ENCODE measurements at places on chromosomes 5 and 9.

DNA sequence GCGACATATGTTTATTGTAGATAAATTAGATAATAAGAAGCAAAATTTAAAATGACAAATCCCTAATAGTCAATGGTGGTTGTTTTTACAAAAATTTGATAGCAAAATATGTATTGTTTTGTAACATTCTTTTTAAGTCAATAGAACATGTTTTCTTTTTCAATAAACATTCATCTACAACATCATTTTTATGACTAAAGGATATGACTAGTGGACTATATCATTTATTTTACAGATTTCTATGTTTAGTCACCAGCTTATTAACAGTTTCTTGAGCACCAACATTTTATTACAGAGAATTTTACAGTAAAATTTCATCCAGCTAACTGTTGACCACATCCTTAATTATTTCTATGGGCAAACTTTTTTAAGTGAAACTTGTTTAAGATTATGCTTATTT is 114.7 kb upstream of the IL7R start:
- peaks cover 3% of the 10 kb centered on the region for H3K36me3 ChIP-seq
- peaks cover 23% of the 10 kb centered on the region for H3K4me1 ChIP-seq
- H3K27me3 ChIP-seq: no peaks in the 10 kb centered on the region

DNA sequence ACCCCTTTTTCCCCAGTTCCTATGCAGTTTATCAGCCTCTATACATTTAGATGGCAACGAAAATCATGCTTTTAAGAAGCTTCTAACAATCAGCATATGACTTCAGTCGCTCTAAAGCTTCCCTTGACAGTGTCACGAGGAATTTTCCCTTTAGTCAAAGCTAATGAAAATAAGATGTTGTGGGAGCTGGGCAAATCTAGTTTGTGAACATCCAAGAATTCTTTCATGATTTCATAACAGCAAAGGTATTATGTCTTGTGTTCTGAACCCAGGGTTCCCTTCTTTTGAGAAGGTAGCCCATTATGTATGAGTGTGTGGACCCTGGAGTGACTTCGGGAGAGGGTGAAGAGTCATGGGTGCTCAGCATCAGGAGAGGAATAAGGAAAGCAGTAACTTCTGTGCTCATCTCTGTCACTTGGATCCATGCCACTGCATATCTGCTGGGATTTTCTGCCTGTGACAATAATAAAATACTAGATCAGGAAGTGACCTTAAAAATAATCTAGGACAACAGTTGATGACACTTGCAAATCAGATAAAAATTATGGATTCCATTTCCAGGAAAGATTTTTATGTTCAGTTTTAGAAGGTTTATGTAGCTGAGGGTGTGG is 102.4 kb downstream of the PCSK1 start:
- no peaks in the 10 kb centered on the region for H3K4me1 ChIP-seq
- H3K27me3 ChIP-seq: peaks cover 14% of the 10 kb centered on the region
- no peaks in the 10 kb centered on the region for H3K36me3 ChIP-seq
- no peak for DNase-seq
- no peak overlapping the region for H3K4me3 ChIP-seq
- H3K27ac ChIP-seq: no peak overlapping the region

- no peak for DNase-seq
- no peaks in the 10 kb centered on the region for H3K4me1 ChIP-seq
- H3K36me3 ChIP-seq: no peaks in the 10 kb centered on the region
- no peak overlapping the region for H3K27ac ChIP-seq
- H3K27me3 ChIP-seq: no peaks in the 10 kb centered on the region
Observed at GRCh38 chr9:26412446-26412845, 480.2 kb downstream of the CAAP1 start.

- no peak for DNase-seq
- H3K27ac ChIP-seq: no peak overlapping the region
- H3K36me3 ChIP-seq: no peaks in the 10 kb centered on the region
- no peak overlapping the region for H3K4me3 ChIP-seq
- no peaks in the 10 kb centered on the region for H3K4me1 ChIP-seq
- H3K27me3 ChIP-seq: no peaks in the 10 kb centered on the region
Observed at GRCh38 chr5:161602736-161603135, 56.2 kb upstream of the GABRB2 start.

- H3K36me3 ChIP-seq: peaks cover 5% of the 10 kb centered on the region
- H3K27me3 ChIP-seq: no peaks in the 10 kb centered on the region
- peaks cover 13% of the 10 kb centered on the region for H3K4me1 ChIP-seq
- DNase-seq: no peak
Observed at GRCh38 chr5:68405784-68406743, 190.5 kb downstream of the PIK3R1 start.

All from stimulated activated naive B cell treated with anti-CD40 and anti-IgM and Interleukin-4, amounts not matched to agents 10 μg/mL and 1 μg/mL and 100 μg/mL, for 72 hours (primary cell).